ENCODE measurements at places on chromosomes 3 and 15.

GRCh38 chr3:109132801-109133473, 3.6 kb upstream of the C3orf85 start:
- DNase-seq, result peak; percentile 49

- no peak for DNase-seq
Observed at GRCh38 chr3:37115446-37115845, 58.9 kb downstream of the LRRFIP2 start.

- DNase-seq, result no peak
Observed at GRCh38 chr3:36796881-36797280, 32.5 kb upstream of the DCLK3 start.

- peak; percentile 8 for DNase-seq
Observed at GRCh38 chr3:8712045-8712907, 21.3 kb upstream of the CAV3 start.

GRCh38 chr3:103306104-103306503, 871.3 kb downstream of the ZPLD1 start:
- no peak for DNase-seq

DNA sequence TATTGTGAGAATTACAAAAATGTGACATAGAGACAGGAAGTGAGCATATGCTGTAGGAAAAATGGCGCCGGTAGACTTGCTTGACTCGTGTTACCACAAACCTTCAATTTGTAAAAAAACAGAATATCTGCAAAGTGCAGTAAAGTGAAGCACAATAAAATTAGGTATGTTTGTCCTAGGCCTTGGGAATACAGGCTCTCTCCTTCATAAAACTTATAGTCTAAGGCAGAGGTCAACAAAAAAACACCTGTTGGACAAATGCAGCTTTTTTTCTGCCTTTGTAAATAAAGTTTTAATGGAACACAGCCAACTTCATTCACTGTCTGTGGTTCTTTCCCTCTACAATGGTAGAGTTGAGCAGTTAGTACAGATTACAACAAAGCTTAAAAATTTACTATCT, 216.8 kb upstream of the SATB1 start:
- DNase-seq, result no peak

DNA sequence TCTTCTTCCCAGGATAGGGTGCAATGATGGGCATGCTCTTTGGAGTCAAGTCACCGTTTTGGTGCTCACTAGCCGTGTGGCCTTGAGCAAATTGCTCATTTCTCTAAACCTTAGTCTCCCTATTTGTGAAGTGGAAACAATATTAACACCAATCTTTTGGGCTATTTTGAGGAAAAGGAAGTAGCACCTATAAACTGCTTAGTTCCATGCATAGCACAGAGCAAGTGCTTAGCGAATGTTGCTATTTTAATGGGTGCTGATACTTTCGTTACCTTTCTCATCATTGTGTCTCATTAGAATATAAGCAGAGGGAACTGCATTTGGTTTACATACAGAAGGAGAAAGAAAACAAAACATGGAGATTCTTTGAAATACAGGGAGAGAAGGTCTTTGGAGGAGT, 66.1 kb downstream of the BOC start:
- no peak for DNase-seq

- no peak for DNase-seq
Observed at GRCh38 chr3:32411442-32411841, 19.8 kb downstream of the CMTM7 start.

DNA sequence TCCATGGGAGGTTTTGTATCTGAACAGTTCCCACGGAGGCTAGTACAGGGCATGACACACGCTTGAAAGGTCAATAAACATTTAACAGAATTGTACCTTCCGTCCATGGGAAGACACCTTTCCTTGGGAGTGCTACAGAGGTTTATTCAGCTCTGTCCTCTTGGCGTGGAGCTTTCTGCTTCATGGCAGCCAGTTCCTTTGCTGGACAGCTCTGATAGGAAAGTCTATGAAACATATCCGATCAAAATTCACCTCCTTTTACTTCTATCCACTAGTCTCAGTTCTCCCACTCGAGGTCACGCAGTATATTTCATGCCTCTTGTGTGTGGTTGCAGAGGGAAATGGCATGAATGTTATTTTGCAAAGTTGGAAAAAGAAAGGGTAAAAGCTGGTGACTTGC, 91.2 kb downstream of the PEX5L start:
- no peak for DNase-seq

DNA sequence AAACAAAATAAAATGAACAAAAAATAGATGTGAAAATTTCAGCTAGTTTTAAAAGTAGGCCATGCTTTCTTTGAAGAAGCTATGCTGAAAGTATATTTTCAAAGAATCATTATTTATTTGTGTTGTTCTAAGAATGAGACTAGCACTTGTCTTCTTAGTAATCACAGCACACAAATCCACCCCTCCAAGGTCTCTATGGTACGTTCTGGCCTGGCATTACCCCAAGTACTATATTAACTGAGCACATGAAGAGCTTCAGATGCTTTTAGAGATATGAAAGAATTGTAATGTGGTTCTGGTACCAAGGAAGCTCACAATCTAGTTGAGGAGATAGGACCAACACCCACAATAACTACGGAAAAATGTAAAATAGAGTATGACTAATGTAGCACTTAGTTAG, 416.5 kb downstream of the PLCL2 start:
- no peak for DNase-seq

GRCh38 chr15:68704496-68705021, 116.1 kb downstream of the ANP32A start:
- DNase-seq, result no peak

DNA sequence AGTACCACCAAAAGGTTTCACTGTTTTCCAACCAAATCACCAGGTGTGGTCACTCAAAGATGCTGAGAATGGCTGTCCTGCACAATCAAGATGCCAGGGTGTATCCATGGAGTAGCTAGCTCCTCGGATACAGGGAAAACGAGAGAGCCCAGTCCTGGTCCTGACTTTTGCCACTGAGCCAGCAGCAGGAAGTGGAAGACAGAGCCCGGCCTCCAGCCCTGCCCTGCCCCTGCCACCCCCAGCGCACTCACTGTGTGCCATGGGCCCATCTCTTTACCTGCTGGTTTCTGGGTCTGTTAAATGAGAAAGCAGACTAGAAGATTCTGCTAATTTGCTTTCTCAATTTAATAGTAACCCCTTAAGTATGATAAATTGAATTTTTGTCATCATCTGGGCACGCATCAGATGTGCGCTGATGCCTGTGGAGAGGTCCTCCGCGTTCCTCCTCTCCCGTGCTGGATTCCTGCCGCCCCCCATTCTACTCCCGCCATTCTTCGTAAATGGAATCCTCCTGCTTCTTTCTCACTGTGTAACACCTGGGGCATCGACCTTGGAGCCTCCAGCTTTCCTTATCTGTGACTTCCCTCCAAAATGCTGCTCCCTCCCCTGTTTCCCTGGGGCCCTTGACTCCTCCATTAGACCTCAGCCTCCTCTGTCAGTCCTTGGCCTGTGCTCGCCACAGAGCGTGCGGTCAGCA, 18.0 kb downstream of the TNFAIP8L3 start:
- peak; percentile 4 for DNase-seq

GRCh38 chr15:67196672-67197363, 57.6 kb downstream of the AAGAB start:
- DNase-seq, result peak; percentile 68

DNA sequence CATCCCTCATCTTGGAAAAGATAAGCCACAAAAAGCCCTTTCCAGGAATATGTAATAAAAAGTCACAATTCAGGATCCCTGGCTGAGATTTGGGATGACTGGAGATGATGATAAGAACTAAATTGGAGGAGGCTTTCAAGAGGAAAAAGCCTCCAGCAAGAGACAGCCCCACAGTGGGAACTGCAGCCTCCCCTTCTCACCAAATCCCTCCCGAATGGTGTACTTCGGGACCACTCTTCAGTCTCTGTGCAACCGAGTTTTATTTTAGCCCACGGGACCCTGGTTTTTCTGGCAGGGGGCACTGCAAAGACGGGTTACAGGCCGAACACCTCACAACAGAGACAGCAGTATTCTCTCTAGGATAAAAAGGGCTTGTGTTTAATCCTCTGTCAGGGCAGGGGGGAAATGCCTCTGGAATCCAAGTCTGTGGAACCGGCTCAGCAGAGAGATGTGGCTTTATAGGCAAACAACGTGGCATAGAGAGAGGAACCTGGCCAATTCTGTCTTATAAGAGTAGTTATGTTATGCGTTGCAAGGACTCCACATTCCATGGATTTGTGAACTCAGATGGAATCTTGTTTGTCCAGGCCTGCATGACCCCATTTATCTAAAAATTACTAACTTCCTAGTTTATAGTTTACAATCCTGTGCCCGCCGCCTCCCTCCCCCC, 1.2 kb upstream of the LMCD1 start:
- peak; percentile 60 for DNase-seq

DNA sequence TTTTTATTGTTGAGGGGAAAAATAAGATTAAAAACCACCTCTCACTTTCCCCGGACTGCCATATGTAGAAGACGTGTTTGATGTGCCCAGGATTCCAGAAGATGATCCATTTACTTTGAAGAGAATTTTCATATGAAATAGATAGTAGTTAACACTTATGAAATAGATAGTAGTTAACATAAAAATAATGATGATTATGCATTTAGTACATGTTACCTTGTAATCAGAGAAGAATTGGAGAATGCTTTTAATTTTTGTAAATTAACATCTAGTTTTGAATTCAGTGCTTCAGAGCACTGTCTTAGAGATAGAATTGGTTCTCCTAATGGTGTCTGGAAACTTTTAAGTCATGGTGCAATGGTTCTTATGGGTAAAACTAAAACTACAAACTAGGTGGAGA, 46.1 kb upstream of the CRTC3 start:
- DNase-seq, result no peak

GRCh38 chr3:121637922-121638321, 22.8 kb downstream of the HCLS1 start:
- DNase-seq, result no peak

- no peak for DNase-seq
Observed at GRCh38 chr15:60593170-60593478, 114.2 kb upstream of the ICE2 start.

DNA sequence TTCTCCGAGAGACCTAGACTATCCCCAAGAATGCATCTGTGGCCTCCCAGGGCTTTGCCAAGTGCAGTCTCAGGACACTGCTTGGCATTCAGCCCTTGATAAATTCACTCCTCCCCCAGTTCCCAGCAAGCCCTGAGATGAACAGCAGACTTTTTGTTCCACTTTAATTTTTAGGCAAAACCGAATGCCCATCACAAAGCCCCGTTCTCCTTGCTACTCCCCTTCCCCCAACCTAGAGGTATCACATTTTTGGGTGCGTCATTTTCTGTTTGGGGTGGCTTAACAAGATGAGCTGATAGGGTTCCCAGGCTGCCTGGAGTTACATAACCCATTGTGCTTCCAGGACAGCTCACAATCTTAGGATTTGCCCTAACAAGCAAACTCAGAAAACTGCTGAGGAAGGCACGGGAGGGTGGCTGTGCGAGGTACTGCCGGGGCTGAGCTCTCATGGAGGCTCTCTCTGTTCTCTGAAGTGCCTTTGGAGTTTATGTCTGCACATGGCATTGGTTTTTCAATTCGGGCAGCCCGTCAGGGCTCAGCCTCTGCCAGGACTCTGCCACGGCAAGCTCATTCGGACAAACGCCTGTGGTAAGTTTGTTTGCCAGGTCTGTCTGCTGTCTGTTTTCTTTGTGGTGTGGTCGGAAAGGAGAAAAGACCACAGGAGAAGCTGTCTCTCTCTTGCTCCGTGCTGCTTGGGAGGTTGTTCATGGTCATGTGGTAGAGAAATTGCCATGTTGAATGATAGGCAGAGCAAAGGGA, at the start of gene TRAK1:
Gene TRAK1 (plus strand): TSS at position 385 of the 759 bp plus-strand sequence. CDS start 113 bp downstream, at position 498.
- DNase-seq, result peak; percentile 81

DNA sequence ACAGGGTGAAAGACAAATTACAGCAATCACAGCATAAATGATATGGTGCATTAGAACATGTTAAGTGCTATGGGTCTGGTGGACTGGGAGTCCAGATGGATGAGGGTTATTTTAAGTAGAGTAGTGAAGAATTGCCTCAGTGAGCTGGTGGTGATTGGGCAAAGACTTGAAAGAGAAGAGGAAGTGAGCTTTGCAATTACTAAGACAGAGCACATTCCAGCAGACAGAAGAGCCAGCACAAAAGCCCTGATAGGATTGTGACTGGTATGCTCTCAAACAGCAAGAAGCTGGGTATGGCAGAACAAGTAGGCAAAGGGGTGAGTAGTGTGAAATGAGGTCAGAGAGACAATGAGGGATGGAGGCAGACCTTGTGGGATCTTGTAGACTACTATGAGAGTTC, 2.1 kb upstream of the ACKR4 start:
- DNase-seq, result no peak

DNA sequence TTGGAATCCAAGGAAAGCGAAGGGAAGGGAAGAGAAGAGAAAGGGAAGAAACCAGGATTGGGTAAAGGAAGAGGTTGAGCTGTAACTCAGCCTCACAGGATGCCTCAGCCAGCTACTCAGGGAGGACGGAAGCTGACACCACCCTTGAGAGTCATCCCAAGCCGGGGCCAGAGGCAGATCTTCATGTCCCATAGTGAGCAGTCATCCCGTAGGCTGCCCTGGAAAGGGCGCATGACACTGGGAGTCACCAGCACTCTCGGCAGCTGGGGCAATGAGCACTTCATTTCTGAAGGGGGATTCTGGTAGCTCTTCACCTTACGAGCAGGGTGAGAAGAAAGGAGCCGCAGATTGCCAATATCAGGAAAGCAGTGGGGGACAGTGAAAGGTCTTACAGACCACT, 60.1 kb upstream of the PCSK6 start:
- no peak for DNase-seq

DNA sequence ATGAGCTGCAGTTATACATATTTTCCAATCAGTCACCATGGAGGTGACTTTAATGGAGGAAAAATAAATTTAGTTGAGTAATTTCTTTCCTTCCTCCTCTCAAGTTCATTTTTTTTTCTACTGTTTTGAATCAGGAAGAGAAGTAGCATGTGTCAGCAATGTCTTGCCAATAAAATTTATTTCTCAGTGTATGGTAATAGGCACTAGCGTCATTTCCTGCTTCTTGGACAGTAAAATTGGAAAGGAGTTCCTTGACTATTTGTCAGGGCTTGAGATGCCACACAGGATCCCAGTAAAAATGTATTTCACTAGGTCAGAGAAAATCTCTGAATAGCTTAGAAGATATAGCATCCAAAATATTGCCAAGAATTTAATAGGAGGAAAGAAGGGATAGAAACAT, 605.9 kb downstream of the ROBO1 start:
- DNase-seq, result no peak

DNA sequence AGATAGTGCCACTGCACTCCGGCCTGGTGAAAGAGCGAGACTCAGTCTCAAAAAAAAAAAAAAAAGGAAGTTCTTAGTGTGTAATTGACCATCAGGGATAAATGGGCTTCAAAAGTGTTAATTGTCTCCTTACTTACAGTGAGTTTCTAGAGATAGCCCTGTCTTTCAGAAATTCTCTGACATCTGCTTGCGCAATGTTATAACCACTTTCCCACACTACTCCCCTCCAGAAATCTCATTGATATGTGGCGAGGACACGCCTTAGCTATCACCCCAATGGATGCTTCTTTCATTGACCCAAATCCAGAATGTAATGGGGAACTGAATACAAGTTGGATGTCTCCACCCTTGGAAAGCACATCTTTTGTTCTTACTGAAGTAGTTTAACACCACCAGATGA, 70.9 kb downstream of the GMPS start:
- no peak for DNase-seq

DNA sequence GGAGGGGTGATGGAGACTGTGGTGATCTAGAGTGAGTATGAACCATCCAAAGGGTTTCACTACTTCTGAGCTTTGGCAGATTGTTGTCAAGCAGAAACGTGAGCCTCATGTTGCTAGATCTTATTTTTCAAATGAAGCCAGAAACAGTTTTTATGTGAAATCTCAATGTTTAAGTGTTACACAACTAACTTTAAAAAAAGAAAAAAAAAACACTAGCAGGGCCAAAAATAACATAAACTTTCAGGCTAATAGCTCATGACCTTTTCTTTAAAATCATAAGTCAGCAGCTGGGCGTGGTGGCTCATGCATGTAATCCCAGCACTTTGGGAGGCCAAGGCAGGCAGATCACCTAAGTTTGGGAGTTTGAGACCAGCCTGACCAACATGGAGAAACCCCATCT, 2.1 kb upstream of the HTR3D start:
- DNase-seq, result no peak

All from astrocyte of the cerebellum (primary cell).